Ovary (tissue), 10 donors: ENCODE measurements at places on chromosomes 16 and 17. TPM values are rescaled to one million over a fixed set of nuclear protein-coding genes. Genes with fewer than 3 reads are reported as not detected.

DNA sequence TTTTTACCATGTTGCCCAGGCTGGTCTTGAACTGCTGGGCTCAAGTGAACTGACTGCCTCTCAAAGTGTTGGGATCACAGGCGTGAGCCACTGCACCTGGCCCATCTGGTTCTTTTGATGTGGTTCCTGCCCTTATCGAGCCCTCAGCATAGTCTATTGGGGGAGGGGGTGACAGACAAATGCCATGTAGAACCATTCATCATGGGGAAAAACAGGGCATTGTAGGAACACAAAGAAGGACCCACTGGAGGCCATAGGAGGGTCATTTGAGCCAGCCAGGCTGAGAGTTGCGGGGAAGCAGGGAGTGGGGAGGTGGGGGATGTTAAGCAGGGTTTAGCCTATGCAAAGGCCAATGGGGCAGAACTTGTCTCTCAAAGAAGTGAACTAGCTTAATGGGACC, 11.9 kb downstream of the SEC14L5 start:
- no peak overlapping the region for H3K27ac ChIP-seq
- H3K4me1 ChIP-seq, result no peaks in the 10 kb centered on the region
- H3K4me3 ChIP-seq, result no peak overlapping the region
- H3K36me3 ChIP-seq, result no peaks in the 10 kb centered on the region
- DNase-seq, result no peak

The DHX8 gene
- 15.9 TPM for total RNA-seq

The TERB1 gene
- not detected for total RNA-seq

GRCh38 chr17:47739150-47739549, 6.1 kb downstream of the TBX21 start:
- no peaks in the 10 kb centered on the region for H3K4me1 ChIP-seq
- no peak overlapping the region for H3K4me3 ChIP-seq
- no peak for DNase-seq
- H3K36me3 ChIP-seq, result no peaks in the 10 kb centered on the region
- no peaks in the 10 kb centered on the region for H3K27me3 ChIP-seq

The KIF2B gene
- total RNA-seq, result not detected
